ENCODE measurements at places on chromosomes 7 and 10. TPM values are rescaled to one million over a fixed set of nuclear protein-coding genes. Genes with fewer than 3 reads are reported as not detected.

Gene MCM10
- total RNA-seq: 20.2 TPM

Gene ZNF503
- 33.7 TPM for total RNA-seq

Gene ZNF117
- total RNA-seq: 63.3 TPM

- peak; percentile 30 for DNase-seq
These were observed 927 bp upstream of the ALOX5 start for GRCh38 chr10:45373003-45373575.
